ENCODE measurements at places on chromosomes 5 and 9.

DNA sequence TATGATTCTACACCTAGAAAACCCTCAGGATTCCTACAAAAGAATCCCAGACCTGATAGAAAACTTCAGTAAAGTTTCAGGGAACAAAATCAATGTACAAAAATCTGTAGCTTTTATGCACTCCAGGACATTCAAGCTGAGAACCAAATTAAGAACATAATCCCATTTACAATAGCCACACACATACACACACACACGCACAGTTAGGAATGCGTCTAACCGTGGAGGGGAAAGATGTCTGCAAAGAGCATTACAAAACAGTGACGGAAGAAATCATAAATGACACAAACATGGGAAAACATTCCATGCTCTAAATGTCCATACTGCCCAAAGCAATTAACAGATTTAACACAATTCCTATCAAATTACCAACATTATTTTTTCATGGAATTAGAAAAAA, 51.4 kb upstream of the CAST start:
- no peak for DNase-seq

GRCh38 chr5:64229163-64229774, 63.6 kb downstream of the RNF180 start:
- DNase-seq, result no peak

DNA sequence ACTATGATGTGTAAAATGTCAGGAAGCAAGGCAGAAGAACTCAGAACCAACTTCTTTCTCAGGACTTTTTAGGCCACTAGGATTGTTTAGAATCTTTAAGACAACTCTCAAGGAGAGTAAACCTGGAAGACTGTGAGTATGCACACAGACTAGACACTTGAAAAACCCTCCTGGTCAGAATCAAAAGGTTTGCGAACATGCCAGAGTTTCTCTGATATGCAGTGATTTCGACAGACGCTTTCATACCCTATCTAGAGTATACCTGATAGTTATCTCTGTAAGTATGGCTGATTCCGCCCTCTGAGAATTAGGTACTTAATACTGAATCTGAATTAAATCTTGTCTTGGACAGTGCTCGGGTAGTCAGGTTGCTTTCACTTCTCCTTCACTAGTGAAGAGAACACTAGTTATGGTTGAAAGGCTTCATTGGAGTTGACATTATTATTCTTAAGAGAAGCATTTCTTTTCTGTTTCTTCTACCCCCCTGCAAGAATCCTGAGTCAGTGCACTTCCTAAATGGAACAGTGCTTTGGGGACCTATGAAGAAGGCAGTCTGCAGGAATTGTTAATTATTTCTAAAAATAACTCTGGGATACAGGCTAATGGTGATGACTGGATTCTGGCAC, 158.1 kb downstream of the HACD4 start:
- DNase-seq, result no peak

DNA sequence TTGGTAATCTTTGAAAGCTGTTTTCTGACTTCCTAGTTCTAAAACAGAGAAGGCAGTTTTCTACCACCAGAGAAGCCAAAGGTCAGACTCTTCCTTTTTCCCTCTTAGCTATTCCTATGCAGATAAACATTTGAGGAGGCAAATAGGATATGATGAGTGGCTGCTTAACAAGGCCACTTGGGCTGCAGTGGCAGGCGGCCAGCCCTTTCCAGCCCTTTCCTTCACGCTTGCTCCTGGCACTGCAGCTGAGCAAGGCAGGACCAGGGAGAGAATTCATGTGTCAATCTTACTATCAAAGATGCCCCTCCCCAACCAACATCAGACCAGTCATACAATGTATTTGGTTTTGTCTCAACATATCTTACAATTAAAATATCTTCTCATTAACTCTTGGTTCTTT, 36.8 kb upstream of the RNF38 start:
- DNase-seq, result no peak

- DNase-seq, result no peak
Measured at GRCh38 chr5:68379275-68380036, 163.9 kb downstream of the PIK3R1 start.

- no peak for DNase-seq
Measured at GRCh38 chr9:74663439-74663838, 166.3 kb downstream of the RORB start.

DNA sequence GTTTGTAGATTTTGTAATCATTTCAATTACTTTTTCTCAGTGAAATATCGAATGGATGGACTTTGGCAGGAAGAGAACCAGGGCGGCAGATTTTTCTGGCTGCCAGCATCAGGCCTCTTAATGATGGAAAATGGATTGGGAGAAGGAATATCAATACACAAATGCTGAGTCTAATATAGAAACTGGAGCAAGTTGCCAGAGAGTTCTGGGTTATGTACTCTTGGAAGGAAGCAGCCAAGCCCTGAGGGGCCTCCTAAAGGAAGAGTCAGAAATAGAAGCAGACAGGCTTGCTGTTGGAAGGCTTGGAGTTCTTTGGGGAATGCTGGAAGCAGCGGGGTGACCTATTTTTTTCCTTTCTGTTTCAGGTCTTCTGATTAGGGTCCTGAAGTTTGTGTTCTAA, 428.6 kb downstream of the DMAC1 start:
- no peak for DNase-seq

- no peak for DNase-seq
Measured at GRCh38 chr9:69759021-69759420, 790 bp downstream of the PTAR1 start.

DNA sequence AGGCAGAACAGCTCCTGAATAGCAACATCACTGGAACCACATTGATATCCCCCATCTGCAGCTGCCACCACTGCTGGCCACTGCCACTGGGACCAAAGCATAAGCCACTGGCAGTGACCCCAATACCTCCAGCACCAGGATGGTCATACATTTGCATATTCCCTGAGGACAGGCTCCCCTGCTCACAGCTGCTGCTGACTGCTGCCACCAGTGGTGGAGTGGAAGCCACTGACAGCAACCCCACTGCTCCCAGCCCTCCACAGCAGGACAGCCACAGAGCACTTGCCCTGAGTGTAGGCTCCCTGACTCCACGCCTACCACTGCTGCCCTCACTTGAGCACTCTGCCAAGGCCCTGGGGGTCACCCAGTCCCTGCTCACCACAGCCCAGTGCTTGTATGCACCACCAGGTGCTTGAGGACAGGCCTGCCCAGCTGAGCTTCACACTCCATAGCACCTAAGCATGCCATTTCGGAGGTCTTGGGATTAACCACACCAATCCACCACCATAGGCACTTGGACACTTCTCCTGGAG, 327.4 kb upstream of the RPS23 start:
- no peak for DNase-seq

DNA sequence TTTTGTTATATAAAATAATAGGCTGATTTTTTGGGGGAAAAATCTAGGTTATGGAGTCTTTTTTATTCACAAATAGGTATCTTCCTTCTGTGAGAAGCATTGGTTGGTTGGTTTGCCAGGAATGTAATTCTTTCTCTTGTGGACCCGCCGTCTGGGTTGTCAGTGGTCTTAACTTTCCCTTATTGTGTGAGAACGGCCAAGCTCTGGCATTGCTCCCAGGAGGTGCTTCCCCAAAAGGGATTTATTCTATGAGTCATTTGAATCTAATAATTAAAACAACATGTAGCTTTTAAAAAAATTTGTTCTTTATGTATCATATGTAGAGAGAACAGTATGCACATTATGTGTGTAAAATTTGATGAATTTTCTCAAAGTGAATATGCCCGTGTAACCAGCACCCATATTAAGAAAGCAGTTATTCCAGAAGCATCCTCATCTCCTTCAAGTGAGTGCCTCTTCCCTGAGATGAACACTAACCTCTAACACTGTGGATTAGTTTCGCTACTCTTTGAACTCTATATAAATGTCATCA, 114.4 kb downstream of the MAST4 start:
- no peak for DNase-seq

GRCh38 chr5:33978306-33978705, 6.2 kb downstream of the SLC45A2 start:
- DNase-seq, result no peak

DNA sequence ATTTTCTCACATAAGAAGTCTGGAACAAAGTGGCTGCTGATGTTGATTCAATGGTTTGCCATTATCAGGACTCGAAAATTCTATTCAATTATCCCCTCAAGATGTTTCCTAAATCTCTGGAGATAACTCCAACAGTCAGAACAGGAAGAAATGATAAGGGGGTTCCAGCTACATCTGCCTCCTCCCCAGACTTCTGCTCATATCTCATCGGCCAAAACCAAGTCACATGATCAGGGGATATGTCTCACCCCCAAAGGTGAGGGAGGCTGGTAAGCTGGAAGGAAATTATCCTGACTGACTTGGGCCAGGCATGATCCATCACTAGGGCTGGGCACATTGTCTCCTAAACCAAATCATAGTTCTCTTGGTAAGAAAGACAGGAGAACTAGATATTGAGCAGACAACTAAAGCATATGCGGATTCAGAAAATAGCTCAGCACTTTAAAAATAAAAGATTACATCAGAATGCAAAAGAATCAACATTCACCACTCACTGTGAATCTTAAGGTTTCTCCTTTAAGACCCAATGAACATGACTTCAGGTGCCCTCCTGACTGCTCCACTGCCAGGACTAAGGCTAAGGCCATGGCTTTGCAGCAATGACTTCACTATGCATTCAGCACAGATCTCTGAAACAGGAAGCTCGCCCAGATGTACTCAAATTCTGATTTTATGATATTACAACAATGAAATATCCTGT, 306.3 kb downstream of the ENC1 start:
- DNase-seq, result no peak

DNA sequence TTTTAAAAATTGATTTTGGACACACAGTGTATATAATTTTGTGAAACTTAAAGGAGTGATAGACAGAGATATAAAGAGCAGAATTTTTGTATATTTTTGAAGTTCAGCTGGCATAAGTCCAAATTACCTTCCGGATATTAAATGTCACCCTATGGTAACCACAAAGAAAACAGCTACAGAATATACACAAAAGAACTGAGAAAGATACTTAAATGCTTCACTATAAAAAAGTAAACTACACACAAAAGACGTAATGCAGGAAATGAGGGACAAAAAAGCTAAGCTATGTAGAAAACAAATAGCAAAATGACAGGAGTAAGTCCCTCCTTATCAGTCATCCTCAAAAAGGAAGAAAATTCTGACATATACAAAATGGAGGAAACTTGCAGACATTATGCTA, 29.4 kb downstream of the HACD4 start:
- no peak for DNase-seq

- DNase-seq, result no peak
Measured at GRCh38 chr5:105874316-105874715, 1796.4 kb downstream of the EFNA5 start.

DNA sequence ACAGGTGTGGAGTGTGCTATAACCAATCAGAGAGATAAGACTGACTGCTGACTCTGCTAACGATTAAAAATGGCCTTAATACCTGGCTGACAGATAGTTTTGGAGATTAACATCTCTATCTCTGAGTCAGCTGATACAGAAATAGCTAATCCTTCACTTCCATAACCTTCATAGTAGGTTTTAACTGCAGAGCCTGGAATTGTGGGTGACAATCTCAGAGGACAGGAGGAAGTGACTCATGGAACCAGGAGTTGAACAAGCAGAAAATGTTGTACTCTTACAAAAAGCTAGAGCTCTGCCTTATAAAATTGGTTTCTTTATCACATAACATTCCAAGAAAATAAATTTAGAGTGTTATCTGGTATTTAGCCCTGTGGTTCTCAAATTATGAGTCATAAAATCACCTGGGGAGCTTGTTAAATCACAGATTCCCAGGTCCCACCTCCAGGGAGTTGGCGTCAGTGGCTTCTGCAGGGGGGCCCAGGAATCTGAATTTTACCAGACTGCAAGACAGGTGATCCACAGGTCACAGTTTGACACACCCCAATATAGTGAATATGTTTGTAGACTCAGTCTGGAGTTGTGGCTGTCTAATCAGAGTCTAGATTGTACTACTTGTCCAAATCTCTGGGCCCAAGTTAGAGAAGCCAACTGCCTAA, 44.4 kb upstream of the AFAP1L1 start:
- DNase-seq, result no peak

DNA sequence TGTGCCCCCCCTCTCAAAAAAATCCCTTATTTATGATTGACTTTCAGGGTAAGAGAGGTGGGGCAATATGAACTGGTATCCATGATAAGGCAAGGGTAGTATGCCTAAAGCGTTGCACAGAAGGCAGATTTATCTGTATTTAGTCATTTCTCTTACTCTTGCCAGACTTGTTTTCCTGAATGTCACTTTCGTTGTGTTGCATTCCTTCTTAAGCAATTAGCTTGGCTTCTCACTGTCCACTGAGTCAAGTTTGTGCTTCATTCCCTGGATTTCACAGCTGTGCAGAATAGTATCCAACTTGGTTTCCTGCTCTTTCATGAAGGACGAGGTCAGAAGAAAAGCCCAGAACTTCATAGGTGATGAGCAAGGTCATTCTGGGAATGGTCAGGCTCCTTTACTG, 301.5 kb upstream of the ACTBL2 start:
- no peak for DNase-seq

- no peak for DNase-seq
Measured at GRCh38 chr9:100190339-100190738, 91.3 kb downstream of the INVS start.

GRCh38 chr9:82254646-82255367, 266.2 kb downstream of the SPATA31D1 start:
- DNase-seq, result no peak

DNA sequence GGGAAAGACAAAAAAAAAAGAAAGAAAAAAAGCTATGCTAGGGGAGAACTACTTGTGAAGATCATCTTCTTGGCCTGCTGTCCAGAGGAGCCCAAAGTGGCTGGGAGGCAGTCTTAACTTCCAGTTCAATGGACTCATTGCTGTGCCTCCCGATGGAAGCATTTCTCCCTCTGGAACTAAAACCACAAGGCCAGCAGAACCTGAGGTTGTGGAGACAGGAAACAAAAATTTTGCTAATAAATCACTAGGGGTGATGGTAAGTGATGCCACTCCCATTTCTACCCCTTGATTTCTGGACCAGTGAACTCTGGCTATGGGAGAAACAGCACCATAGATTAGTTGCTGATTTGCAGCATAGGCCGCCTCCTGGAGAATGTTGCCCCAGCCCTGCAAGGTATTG, 123.4 kb upstream of the NFIL3 start:
- no peak for DNase-seq

GRCh38 chr9:104774831-104775573, 11.1 kb downstream of the NIPSNAP3B start:
- no peak for DNase-seq

DNA sequence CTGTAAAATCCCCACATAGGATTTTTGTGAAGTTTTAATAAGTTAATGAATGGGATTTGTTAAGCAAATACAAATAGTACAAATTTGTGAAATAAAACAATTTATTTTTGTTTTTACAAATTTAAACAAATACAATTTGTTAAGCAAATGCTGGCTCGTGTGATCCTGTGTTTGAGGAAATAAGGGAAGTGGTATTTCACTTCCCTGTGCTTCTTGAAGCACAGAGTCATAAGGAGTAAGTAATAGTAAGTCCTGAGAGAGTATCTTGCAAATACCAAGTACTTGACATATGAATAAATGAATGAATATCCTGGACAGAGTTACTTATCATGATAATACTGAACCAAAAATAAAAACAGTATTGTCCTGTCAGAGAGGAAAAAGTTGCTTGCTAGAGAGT, 9.1 kb downstream of the SMIM3 start:
- DNase-seq, result no peak

All from NCI-H187 treated with DMSO at 0.1 percent for 48 hours (cell line).